ENCODE measurements at places on chromosomes 11 and 22.

- no peak for DNase-seq
Measured at GRCh38 chr22:46149512-46150033, 753 bp upstream of the PPARA start.

DNA sequence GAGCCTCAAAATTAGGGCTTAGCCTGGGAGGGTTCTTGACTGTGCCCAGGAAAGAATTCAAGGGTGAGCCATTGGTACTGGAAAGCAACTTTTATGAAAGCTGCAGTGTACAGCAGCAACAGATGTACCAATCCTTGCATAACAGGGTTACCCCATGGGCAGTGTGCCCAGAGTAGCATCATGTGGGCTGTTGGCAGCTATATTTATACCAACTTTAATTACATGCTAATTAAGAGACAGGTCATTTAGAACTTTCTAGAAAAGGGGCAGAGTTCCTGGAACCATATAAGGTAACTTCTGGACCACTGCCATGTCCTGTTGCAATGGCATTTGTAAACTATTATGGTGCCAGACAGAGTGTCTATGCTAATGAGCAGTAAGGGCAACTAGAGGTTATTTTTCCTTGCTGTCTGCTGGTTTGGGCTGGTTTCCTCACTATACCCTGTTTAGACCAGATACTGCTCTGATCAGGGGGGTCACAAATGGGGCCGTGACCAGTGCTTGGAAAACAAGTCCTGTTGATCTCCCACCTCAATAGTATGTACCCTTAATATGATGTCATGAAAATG lies 1120.5 kb upstream of the RAG2 start:
- no peak for DNase-seq

GRCh38 chr22:49693416-49693815 lies 134.3 kb downstream of the BRD1 start:
- DNase-seq, result no peak

- DNase-seq, result no peak
Measured at GRCh38 chr11:31813391-31814175, 2.5 kb upstream of the PAX6 start.

- DNase-seq, result no peak
Measured at GRCh38 chr11:27409049-27409448, 46.0 kb upstream of the CCDC34 start.

DNA sequence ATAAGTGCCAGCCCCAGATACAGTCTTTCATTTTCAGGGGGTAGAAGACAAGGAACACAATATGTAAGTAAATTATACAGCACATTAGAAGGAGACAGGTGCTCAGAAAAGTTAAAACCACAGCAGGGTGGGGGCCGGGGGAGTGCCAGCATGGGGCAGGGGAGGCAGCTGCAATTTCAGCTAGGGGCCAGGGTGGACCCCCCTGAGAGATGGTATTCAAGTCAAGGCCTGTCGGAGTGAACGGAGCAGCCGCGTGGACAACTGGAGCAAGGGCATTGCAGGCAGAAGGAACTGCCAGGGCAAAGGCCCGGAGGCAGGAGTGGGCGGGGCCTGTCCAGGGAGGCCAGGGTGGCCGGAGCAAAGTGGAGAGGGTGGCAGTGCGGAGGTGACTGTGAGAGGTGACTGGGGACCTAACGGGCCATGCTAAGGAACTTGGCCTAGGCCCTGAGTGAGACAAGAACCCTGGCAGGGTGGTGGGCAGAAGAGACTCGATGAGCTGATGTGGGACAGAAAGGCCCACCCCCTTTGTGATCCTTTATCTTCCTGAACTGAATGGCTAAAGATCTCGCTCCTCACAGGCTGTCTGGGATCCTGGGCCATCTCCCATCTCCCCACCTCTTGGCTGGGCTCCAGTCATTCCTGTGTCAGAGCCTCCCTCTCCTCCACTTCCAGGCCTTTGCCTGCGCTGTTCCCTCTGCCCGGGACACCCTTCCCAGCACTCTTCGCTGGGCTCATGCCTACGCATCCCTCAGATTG lies 22.4 kb upstream of the FLRT1 start:
- no peak for DNase-seq

GRCh38 chr11:6233984-6234386 lies 451 bp downstream of the FHIP1B start:
- DNase-seq, result no peak

DNA sequence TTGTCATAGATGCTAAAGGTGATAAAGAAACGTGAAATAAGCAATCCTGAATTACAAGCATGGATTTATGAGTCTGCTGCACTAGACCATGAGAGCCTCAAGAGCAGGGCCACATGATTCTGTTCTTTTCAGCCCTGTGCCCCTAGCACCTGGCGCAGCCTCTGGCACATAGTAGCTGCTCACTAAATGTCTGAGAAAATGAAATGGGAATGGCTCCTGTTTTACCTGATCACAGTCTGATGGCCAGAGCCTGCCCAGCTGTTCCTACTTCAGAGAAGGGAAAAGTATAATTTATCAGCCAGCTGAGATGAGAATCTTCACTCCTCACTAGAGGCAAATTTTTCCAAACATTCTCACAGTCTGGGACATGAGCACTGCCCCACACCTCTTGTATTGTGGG lies 10.7 kb upstream of the PKNOX2 start:
- DNase-seq, result no peak

DNA sequence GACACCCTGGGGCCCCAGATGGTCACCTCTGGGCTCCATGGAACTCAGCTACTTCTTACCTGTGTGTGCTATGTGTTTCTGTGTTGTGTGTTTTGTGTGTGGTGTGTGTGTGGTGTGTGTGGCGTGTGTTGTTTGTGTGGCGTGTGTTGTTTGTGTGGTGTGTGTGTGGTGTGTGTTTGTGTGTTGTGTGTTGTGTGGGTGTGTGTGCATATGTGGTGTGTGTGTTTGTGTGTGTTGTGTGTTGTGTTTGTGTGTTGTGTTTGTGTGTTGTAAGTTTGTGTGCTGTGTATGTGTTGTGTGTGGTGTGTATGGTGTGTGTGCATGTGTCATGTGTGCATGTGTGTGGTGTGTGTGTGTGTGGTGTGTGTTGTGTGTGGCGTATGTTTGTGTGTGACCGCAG lies 3.8 kb upstream of the WNT7B start:
- no peak for DNase-seq

DNA sequence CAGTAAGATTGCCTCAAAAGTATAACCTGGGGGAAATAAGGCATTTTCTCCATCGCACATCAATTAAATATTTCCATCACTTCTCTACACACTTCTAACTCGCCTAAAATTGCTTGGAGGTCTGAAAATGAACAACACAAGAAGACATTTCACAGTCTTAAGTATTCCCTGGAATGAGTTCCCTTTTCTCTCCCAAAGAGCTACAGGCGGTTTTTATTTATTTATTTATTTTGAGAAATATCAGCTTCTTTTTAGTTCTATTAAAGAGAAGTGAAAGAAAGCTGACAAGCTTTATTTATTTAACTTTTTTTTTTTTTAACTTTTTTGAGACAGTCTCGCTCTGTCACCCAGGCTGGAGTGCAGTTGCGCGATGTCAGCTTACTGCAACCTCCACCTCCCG lies 11.5 kb upstream of the PARVB start:
- DNase-seq, result no peak

DNA sequence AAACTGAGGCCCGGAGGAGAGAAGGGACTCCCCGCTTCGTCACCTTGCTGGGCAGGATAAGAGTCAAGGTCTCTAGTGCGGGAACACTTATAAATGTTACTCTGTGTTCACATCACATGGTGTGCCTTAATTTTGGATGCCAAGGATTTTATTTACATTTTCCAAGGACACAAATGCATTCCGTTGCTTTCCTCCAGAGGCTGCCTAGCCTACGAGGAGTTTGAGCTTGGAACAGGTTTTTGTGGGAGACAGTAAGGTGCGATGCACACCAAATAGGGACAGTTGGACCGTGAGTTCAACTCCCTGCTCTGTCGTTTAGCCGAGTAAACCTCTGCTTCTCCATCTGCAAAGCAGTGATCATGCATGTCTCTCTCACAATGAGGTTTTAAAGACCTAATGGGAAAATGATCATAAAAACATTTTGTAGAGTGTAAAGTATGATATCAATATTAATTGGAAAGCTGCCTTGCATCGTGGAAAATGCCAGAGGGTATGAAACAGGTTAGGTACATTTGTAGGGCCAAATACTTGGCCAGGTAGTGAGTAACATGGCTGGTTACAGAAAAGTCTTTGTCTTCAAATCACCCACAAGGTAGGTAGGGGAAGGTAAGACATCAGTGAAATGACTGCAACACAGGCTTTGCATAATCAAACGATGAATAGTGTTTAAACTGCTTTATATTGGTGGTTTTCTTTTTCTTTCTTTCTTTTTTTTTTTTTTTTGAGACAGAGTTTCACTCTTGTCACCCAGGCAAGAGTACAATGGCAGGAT lies 61.8 kb downstream of the ST3GAL4 start:
- no peak for DNase-seq

DNA sequence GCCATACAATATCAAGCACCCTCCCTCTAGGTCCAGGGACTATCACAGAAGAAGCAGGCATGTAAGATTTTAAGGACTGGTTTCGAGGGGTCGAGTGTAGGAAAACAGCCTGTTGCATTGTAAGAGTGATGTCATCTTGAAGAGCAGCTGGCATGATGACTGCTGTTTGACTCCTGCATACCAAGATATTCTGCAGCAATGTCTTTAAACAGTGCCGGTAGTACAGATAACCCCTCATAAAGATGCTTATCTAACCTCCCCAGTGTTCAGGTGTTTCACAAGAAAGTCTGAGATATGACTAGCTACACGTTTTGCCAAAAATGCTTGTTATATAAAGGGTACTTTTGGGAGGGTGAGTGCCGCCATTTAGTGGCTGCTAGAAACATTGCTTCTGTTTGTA lies 12.0 kb downstream of the FAM111A start:
- DNase-seq, result no peak

DNA sequence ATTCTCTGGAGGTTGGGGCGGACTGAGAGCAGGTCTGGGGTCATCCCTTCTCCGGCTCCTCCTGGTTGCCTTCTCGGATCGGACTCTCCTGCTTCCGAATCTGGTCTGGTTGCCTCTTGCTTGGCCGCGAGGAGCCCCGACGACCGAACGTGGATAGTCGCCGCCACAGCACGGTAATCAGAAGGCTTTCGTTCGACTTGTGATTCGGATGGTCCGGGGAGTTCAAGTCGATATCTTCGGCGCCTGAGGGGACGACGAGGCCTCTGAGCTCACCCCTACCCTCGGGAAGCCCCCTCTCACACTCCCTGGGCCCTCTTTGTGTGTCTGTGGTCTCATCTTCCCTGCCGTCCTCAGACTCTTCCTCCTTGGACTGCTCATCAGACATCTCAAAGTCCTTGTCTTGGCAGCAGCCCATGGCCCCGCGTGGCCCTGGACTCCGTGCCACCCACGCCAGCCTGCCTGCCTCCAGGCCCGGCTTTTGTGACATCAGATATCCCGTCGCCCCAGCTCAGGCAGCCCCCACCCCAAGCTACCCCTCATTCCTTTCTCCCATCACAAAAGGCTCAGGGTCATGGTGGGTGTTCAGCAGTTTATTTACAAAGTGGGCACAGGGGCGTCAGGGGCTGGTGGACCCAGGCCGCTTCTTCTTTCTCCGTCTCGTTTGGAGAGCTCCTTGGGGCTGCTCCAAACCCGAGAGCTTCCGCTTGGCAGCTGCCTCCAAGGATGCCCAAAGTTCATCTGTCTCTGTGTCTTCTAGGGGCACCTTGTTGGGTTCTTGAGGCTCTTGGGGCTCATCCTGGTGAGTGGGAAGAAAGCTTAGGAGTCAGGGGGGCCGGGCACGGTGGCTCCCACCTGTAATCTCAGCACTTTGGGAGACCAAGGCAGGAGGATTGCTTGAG lies at the start of gene TEX54:
TEX54 (minus strand) TSS at position 506 of the 899 bp plus-strand sequence.
- DNase-seq, result no peak
